ENCODE measurements at places on chromosomes 7 and 10. TPM values are rescaled to one million over a fixed set of nuclear protein-coding genes. Genes with fewer than 3 reads are reported as not detected.

DNA sequence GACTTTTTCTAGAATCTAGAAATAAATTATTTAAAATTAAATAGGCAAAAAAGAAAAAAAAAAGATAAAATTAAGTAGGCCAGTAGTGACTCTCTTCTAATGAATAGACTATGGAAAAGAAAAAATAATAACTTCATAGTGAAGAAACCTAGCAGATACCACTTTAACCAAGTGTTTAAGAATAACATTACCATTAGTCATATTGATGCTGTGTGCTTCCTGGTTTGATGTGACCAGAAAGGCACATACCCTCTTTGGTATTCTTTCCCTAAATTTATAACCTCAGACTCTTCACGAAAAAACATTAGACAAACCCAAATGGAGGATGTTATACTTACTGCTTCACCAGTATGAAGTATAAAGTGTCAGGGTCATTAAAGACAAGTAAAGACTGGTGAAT is 42.6 kb downstream of the KIF20B start:
- no peaks in the 10 kb centered on the region for H3K36me3 ChIP-seq
- H3K27ac ChIP-seq = no peak overlapping the region
- H3K4me1 ChIP-seq = no peaks in the 10 kb centered on the region
- H3K27me3 ChIP-seq = no peaks in the 10 kb centered on the region
- DNase-seq = no peak
- H3K4me3 ChIP-seq = no peak overlapping the region

- no peaks in the 10 kb centered on the region for H3K27me3 ChIP-seq
- H3K4me1 ChIP-seq = no peaks in the 10 kb centered on the region
- H3K4me3 ChIP-seq = no peak overlapping the region
Observed at GRCh38 chr10:131792011-131792651, 108.7 kb upstream of the PPP2R2D start.

GRCh38 chr7:158244873-158245723 is 342.5 kb downstream of the PTPRN2 start:
- H3K36me3 ChIP-seq = no peaks in the 10 kb centered on the region
- no peak for DNase-seq
- no peak overlapping the region for H3K27ac ChIP-seq
- no peaks in the 10 kb centered on the region for H3K27me3 ChIP-seq
- no peaks in the 10 kb centered on the region for H3K4me1 ChIP-seq

- no peaks in the 10 kb centered on the region for H3K4me1 ChIP-seq
- H3K36me3 ChIP-seq = peaks cover 9% of the 10 kb centered on the region
- no peak overlapping the region for H3K27ac ChIP-seq
- no peak for DNase-seq
- H3K4me3 ChIP-seq = no peak overlapping the region
Observed at GRCh38 chr7:128021366-128021765, 9.9 kb downstream of the LRRC4 start.

DNA sequence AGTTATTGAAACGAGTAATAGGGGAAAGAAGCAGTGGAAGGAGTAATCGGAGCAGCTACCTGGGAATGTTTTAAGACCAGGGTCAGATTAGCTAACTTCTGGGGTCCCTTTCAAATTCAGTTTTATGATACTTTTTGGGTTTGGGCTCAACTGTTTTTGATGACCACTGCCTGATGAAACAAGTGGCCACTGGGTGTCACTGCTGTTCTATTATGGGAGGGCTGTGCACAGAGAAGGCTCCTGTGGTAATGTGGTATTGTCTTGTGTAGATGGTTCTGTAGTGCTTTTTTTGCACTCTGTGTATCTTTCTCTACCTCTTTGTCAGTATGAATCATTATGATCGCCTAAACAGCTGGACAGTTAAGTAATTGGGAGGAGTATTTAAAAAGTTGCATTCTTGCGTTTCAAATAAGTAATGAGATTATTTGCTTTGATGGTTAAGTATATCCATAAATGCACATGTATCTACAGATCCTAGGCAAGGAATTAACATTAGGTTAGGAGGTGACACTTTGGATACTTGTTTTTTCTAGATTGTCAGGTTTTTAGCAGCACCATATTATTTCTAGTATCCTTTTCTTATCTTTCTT is 128.4 kb downstream of the ABCA13 start:
- H3K27ac ChIP-seq = no peak overlapping the region
- H3K4me1 ChIP-seq = no peaks in the 10 kb centered on the region
- no peak overlapping the region for H3K4me3 ChIP-seq

- H3K4me1 ChIP-seq = no peaks in the 10 kb centered on the region
- H3K27ac ChIP-seq = no peak overlapping the region
- no peaks in the 10 kb centered on the region for H3K27me3 ChIP-seq
- H3K4me3 ChIP-seq = no peak overlapping the region
- H3K36me3 ChIP-seq = no peaks in the 10 kb centered on the region
Observed at GRCh38 chr10:3057946-3058345, 9.4 kb upstream of the PFKP start.

GRCh38 chr7:130433301-130433700 is 7.5 kb downstream of the CEP41 start:
- no peaks in the 10 kb centered on the region for H3K36me3 ChIP-seq
- H3K27me3 ChIP-seq = no peaks in the 10 kb centered on the region
- H3K4me1 ChIP-seq = no peaks in the 10 kb centered on the region
- no peak overlapping the region for H3K27ac ChIP-seq

DNA sequence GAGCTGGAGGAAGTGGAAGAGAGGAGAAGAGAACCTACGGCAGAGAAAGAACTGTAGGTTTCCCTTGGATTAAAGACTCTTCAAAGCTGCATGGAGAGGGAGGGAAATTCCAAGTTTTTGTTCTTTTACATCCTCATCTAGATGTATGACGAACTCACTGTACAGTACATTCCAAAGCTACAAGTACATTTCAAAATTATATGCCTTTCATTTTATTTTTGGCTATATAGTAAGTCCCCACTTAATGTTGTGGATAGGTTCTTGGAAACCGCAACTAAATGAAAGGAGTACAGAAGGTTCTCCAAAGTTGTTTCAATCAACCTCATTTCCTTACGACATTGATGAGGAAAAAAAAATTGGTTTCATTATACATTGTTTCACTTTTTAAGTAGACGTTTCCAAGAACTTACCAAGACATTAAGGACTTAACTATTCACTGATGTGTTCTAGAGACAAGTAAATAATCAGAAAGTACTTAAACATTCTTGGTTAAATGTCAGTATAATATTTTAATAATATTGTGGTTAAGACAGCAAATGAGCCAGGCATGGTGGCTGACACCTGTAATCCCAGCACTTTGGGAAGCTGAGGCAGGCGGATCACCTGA is 16.1 kb upstream of the JMJD1C start:
- H3K4me3 ChIP-seq = no peak overlapping the region
- no peaks in the 10 kb centered on the region for H3K27me3 ChIP-seq
- no peaks in the 10 kb centered on the region for H3K4me1 ChIP-seq
- no peak for DNase-seq

DNA sequence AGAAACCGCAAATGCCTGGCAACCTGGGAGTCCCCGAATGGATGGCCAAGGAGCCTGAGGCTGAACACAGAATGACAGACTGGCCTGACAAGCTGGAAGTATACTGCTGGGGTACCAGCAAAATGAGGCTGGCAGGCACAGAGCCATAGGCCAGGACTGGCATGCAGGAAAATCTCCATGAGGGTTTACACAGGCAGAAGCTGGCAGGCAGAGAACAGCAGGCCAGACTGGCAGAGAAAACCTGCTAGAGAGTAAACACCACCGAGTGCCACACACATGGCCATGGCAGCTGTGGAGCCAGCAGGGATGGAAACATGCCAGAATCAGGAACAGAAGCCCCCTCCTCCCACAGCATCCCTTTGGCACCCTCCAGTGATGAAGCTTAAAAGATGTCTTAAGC is 63.4 kb downstream of the CRPPA start:
- H3K27ac ChIP-seq = no peak overlapping the region
- H3K4me3 ChIP-seq = no peak overlapping the region
- H3K27me3 ChIP-seq = no peaks in the 10 kb centered on the region
- DNase-seq = no peak
- no peaks in the 10 kb centered on the region for H3K36me3 ChIP-seq

DNA sequence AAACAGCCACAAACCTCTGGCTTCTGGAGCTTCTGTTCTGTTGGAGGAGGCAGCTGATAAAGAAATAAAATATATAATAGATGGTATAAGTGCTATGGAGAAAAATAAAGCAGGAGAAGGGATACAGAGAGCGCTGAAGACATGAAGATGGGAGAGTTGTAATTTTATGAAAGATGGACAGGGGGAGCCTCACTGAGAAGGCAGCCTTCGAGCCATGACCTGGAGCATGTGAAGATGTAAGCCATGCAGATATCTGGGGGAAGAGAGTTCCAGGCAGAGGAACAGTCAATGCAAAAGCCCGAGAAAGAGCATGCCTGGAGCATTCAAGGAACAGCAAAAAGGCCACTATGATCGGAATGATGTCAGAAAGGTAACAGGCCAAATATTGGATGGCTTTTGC is 187.5 kb downstream of the KIAA1217 start:
- H3K27ac ChIP-seq = no peak overlapping the region
- no peak for DNase-seq
- H3K4me1 ChIP-seq = no peaks in the 10 kb centered on the region
- H3K36me3 ChIP-seq = no peaks in the 10 kb centered on the region
- no peak overlapping the region for H3K4me3 ChIP-seq

DNA sequence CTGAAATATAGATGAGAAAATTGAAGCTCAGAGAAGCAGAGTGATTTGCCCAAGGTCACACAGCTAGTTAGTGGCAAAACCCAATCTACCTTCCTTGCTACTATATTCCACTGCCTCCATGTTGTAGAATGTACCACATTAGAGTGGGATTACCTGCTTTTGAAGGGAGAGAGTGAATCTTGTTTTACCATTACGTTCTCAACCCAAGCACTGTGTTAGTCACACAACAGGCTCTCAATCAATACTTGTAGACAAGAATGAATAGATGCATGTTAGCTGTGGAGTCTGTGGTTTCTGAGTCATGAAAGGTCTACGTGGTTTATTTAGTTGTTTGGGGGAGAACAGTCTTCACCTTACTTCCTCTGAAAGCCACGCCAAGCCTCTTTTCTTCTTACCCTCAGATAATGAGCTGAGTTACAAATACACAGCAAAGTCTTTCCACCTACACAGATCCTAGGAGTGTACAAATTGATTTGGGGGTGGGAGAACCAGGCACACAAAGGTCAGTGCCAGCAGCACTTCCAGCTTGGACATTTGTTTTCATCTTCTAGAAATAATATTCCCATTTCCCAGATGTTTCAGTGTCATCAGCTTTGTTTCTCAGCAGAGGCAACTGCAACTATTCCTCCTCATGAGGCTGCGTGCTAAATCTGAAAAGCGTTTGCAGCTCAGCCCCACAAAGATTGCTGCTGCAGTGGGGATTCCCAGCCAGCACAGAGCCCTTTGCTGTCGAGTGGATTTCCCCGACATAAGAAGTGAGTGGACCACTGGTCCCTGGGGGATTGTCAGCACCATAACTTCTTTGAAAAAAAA is 71.5 kb upstream of the ADO start:
- no peaks in the 10 kb centered on the region for H3K4me1 ChIP-seq
- H3K27me3 ChIP-seq = no peaks in the 10 kb centered on the region
- H3K36me3 ChIP-seq = no peaks in the 10 kb centered on the region
- H3K27ac ChIP-seq = no peak overlapping the region
- H3K4me3 ChIP-seq = no peak overlapping the region

DNA sequence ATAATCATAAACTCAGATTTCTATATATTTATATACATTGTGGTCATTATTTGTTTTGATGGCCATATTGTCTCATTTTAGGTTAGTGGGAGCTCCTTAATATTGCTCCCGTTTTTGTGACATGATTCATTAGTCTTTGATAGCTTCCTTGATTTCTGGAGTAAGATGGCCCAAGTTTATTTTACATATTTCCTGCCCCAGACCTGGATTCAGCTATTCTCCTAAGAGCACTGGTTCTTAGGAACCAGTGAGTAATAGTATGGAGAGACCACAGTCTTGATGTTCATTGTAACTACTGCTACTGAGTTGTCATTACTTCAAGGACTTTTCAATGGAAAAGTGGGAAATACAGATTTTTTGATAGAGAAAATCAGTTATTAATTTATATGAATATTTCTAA is 6.0 kb downstream of the TFPI2 start:
- no peaks in the 10 kb centered on the region for H3K36me3 ChIP-seq
- H3K27ac ChIP-seq = no peak overlapping the region
- DNase-seq = no peak
- H3K27me3 ChIP-seq = no peaks in the 10 kb centered on the region

GRCh38 chr10:5887641-5888040 is 2.1 kb downstream of the ANKRD16 start:
- H3K27ac ChIP-seq = no peak overlapping the region
- no peaks in the 10 kb centered on the region for H3K27me3 ChIP-seq
- peaks cover 2% of the 10 kb centered on the region for H3K4me1 ChIP-seq
- peak; percentile 55 for DNase-seq

- H3K36me3 ChIP-seq = no peaks in the 10 kb centered on the region
- DNase-seq = no peak
- H3K27ac ChIP-seq = no peak overlapping the region
- H3K4me1 ChIP-seq = no peaks in the 10 kb centered on the region
- no peak overlapping the region for H3K4me3 ChIP-seq
Observed at GRCh38 chr10:2968401-2969058, 98.8 kb upstream of the PFKP start.

- no peaks in the 10 kb centered on the region for H3K36me3 ChIP-seq
- DNase-seq = no peak
- H3K4me1 ChIP-seq = no peaks in the 10 kb centered on the region
- H3K27me3 ChIP-seq = no peaks in the 10 kb centered on the region
- no peak overlapping the region for H3K4me3 ChIP-seq
Observed at GRCh38 chr7:108461840-108462239, 5.6 kb upstream of the NRCAM start.

GRCh38 chr10:91909117-91909677 is at the start of gene FGFBP3:
TSS of gene FGFBP3 (minus strand) at chr10:91909486. CDS start at chr10:91908969, 517 bp downstream.
- peaks cover 6% of the 10 kb centered on the region for H3K4me1 ChIP-seq
- H3K36me3 ChIP-seq = no peaks in the 10 kb centered on the region

DNA sequence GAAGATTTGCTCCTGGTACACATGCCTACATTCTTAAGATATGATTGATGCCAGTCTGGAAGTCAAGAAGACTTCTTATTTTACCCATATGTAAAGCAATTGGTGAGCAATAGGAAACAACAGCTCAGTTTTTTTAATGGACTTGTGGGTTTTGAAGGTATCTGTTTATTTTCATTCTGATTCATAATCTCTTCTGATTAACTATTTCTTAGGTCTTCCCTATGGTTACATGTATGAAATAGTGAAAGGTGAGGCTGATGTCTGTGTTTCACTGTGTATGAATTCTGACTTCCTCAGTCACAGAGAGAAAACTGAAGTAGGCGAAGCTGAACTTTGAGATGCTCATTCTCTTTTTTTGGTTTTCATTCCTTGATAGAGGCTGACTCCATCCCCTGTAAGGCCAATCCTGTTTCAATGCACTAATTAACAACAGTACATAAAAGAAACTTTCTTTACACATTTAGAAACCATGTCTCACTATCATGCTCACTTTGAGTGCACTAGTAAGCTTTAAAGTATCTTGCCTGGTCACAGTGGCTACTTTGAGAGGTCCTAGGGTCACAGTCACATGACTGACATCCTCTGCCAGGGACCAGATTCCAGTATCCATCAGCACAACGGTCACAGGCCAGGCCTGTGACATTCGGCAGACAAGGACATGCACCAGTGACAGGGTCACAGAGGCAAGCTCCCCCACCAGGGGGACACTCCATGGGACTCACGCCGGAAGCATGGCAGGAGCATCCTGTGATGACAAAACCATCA is 59.5 kb upstream of the LAMB1 start:
- no peaks in the 10 kb centered on the region for H3K4me1 ChIP-seq
- H3K27ac ChIP-seq = no peak overlapping the region
- DNase-seq = no peak
- H3K4me3 ChIP-seq = no peak overlapping the region
- no peaks in the 10 kb centered on the region for H3K27me3 ChIP-seq

GRCh38 chr10:95308389-95309302 is 17.8 kb upstream of the PDLIM1 start:
- H3K27ac ChIP-seq = peak overlapping the region; percentile 80
- H3K4me3 ChIP-seq = no peak overlapping the region
- no peaks in the 10 kb centered on the region for H3K27me3 ChIP-seq
- peaks cover 46% of the 10 kb centered on the region for H3K4me1 ChIP-seq

Gene MEPCE
- total RNA-seq = 32.9 TPM

Gene NRCAM
- 0.53 TPM for total RNA-seq

Gene PNLIPRP1
- not detected for total RNA-seq

Gene HOXA6
- total RNA-seq = 15.3 TPM

Gene OR6B1
- total RNA-seq = not detected
